ENCODE measurements at places on chromosomes 2 and 18.

- no peak for DNase-seq
Observed at GRCh38 chr2:111626037-111626864, 257.7 kb downstream of the ANAPC1 start.

DNA sequence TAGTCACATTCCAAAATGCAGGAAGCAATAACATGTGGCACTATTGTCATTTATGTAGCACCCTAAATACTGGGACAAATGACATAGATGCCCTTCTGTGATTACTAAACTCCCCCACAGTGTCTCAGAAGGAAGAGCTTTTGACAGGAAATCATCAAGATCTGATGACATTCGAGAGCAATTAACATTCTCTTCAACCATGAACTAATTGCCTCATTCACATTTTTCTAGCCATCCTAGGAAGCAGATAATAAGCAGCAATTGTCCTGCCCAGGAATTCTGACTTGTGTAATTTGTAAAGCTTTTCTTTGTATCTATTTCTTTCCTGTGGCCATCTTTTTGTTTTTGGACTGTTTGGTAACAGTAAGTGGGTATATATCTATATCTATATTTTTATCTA, 292.6 kb downstream of the TGIF1 start:
- no peak for DNase-seq

- no peak for DNase-seq
Observed at GRCh38 chr2:210230518-210230917, 5.3 kb upstream of the ACADL start.

DNA sequence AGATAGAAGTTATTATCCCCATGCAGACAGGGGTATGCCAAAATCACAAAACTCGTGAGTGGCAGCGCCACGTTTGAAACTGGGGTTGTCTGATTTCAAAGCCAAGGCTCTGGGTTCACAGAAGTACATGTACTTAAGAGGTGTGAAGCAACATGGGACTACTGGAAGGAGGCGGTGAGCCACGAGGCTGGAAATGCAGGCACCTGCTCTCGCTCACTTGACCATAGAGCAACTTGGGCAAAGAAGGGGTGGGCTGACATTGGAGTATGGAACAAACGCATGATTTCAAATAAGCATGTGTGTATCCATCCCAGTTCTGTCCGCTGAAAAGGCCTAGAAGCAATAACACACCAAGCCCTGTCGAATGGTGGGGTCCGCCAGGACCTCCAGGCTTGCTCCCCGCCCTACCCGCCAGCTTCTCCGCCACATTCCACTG, 593 bp upstream of the ACTR2 start:
- DNase-seq: no peak

- no peak for DNase-seq
Observed at GRCh38 chr2:197809064-197809463, 4.7 kb downstream of the PLCL1 start.

GRCh38 chr2:148362144-148362796, 282.3 kb upstream of the EPC2 start:
- DNase-seq: no peak

All from activated T-helper 9 cell treated with anti-CD3 and anti-CD28 coated beads, Interleukin-2, amount 50 U/mL, for 16 hours (primary cell).